Hair follicle dermal papilla cell (primary cell): ENCODE measurements at places on chromosomes 7 and 10. TPM values are rescaled to one million over a fixed set of nuclear protein-coding genes. Genes with fewer than 3 reads are reported as not detected.

Gene SRRM3
- 0.85 and 1.9 TPM in 2 replicates for total RNA-seq

Gene NPSR1
- not detected in 2 replicates for total RNA-seq

Gene ARMC3
- not detected in 2 replicates for total RNA-seq

Gene TBXAS1
- 0.12 and 0.32 TPM in 2 replicates for total RNA-seq

Gene EPHA1
- not detected in 2 replicates for total RNA-seq

Gene HOXA6
- total RNA-seq = not detected in 2 replicates

Gene MMP21
- 0.12 TPM in 1 of 2 replicates, not detected in the other for total RNA-seq

Gene PDK4
- total RNA-seq = 0.49 TPM in 2 replicates

Gene SFTPA2
- total RNA-seq = not detected in 2 replicates

Gene CTAGE15
- 0.36 and 1.5 TPM in 2 replicates for total RNA-seq

Gene RAPGEF5
- total RNA-seq = 0.49 and 0.85 TPM in 2 replicates

Gene CPA2
- total RNA-seq = not detected in 2 replicates

Gene PITRM1
- total RNA-seq = 68.5 and 69.4 TPM in 2 replicates

Gene METTL27
- total RNA-seq = 9.0 and 9.4 TPM in 2 replicates

Gene MALRD1
- 0.61 and 3.7 TPM in 2 replicates for total RNA-seq

Gene OR6V1
- not detected in 2 replicates for total RNA-seq

Gene CXCL12
- 269 and 307 TPM in 2 replicates for total RNA-seq

Gene IGFBP3
- total RNA-seq = 38.9 and 89.6 TPM in 2 replicates

Gene FKBP6
- not detected in 2 replicates for total RNA-seq

Gene UNCX
- 0.12 TPM in 1 of 2 replicates, not detected in the other for total RNA-seq

Gene MYL10
- not detected in 2 replicates for total RNA-seq

Gene VWA2
- 0.16 TPM in 1 of 2 replicates, not detected in the other for total RNA-seq

Gene FZD8
- total RNA-seq = 3.2 and 5.6 TPM in 2 replicates
